ENCODE measurements at places on chromosomes 1 and 21.

DNA sequence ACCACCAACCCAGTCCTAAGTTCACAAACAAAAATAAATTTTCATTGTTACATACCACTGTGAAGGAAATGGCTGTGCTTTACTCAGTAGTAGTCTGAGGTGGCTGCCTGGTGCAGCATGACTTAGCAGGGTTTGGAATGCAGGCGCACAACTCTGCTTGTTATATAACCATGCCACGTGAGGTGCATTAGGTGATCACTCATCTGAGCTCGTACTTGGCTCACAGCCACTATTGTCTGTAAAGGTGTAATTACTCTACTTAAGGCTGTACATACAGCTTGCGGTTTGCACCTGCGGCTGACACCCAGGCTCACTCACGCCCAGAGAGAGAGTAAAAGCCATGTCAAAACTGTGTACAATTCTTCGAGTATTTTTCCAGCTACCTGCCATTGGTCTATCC is 599.4 kb downstream of the LTN1 start:
- DNase-seq, result no peak

DNA sequence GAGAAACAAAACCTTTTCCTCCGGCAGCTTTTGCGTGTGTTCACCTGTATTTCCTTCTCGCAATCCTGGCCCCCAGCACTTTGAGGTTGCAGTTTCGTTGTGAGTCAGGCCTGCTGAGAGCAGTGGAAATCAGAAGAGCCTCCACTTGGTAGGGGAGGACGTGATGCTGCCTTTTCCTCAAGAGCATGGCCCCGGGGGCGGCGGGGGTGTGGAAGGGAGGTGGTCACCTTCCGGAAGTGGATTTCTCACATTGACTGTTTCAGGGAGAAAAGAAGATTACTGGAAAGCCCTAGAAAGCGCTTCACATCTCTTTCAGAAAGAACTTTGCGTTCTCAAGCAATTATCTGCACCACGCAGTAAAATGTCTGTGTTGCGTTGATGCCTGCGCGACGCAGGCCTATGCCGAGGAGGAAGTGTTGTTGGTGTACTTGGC is 12.2 kb upstream of the IL10 start:
- DNase-seq, result peak; percentile 44

- DNase-seq, result no peak
Measured at GRCh38 chr1:173042806-173043205, 7.9 kb downstream of the TNFSF18 start.

DNA sequence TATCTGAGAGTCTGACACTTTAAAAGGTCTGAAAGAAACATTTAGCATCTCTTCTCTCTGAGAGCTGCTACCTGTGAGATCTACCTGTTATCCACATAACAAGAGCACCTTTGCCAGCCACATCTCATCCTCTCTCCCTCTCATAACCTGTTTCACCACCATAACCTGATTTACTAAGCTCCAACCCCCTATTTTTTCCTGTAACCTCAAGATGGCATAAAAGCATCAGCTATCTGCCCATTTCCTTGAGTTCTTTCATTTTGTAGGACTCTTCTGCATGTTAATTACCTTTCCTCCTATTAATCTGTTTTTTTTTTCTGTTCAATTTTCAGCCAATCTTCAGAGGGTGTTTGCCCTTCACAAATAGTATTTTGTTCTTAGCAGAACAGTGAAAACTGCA is 136.5 kb upstream of the KCNK1 start:
- DNase-seq, result no peak

DNA sequence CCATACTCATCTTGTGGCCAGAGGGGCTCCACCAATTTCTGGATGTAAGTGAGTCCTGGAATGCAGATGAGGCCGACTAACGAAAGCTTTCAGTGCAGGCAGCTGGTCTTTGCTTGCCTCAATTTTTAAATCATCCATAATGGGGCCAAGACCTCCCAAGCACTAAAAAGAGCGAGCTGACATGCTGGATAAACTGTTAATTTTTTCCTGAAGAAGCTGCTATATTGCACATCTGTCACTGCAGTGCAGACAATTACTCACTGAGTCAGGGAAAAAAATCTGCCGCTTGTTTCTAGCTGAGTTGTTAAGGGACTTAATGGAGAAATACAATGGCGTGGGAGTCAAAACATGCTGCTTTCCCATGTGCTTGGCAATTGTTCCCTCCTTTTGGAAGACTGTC is 205.5 kb downstream of the GPATCH2 start:
- DNase-seq, result no peak

GRCh38 chr1:229410370-229410691 is 23.6 kb downstream of the ACTA1 start:
- no peak for DNase-seq

DNA sequence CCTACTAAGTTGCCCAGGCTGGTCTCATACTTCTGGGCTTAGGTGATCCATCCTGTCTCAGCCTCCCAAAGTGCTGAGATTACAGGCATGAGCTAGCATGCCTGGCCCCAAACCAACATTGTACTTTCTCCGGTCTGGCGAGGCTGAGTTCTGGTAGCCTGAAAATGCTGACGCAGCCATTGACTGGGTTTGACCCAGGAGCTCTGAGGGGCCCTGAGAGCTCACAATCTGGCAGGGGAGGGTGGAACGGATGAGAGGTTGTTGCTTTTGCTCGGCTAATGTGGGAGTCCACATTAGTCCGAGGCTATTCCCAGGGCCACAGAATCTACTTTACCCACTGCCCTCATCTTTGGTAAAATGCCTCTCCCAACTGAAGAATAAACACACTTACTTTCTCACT is 35.1 kb upstream of the PARP1 start:
- DNase-seq, result no peak

GRCh38 chr1:186420311-186420710 is 40.6 kb downstream of the PDC start:
- no peak for DNase-seq

DNA sequence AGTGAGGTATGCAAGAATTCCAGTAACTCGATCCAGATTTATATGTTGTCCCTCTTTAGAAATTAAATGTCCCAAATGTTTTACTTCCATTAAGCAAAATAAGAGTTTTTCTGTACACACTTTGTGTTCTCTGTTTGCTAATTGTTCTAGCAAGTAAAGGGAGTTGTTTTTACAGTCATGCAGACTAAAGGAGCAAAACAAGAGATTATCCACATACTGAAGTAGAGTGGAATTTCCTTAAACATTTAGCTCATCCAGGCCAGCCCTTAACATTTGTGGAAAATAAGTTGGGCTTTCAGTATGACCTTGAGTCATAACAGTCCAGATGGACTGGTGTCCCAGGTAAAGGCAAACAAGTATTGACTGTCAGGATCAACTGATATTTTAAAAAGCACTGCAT is 44.1 kb upstream of the TINAGL1 start:
- DNase-seq, result no peak

- no peak for DNase-seq
Measured at GRCh38 chr1:183275322-183275721, 89.3 kb downstream of the LAMC2 start.

All from activated T-helper 1 cell treated with anti-CD3 and anti-CD28 coated beads, Interleukin-2, amount 50 U/mL, for 16 hours (primary cell).